Liver (tissue), 10 donors: ENCODE measurements at places on chromosomes 16 and 17.

DNA sequence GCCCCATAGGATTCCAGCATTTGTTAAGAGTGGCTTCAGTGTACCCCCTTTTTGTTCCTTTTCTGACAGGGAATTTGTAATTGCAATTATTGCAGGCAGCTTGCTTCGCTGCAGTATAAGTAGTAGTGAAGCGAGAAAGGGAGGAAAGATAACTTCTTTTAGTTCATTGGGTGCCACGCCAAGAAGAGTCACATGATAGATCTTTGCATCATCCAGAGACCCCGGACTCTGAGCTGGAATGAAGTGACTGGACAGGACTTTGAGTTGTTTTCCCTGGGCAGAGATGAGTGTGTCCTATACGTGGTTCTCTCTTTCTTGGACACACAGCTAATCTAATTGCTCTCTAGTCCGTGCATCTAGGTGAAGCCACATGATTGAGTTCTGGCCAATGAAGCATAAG is 44.8 kb upstream of the PMFBP1 start:
- no peak for DNase-seq

- DNase-seq, result no peak
Measured at GRCh38 chr16:10261077-10261476, 78.8 kb upstream of the GRIN2A start.

GRCh38 chr17:80220736-80221215 is 549 bp downstream of the SLC26A11 start:
- no peak for DNase-seq

GRCh38 chr17:58356231-58356630 is 4.2 kb upstream of the SUPT4H1 start:
- no peak for DNase-seq

GRCh38 chr16:23640615-23640930 is 537 bp downstream of the PALB2 start:
- DNase-seq, result peak; percentile 33

GRCh38 chr17:13127921-13128602 is 110.2 kb upstream of the ELAC2 start:
- DNase-seq, result no peak

DNA sequence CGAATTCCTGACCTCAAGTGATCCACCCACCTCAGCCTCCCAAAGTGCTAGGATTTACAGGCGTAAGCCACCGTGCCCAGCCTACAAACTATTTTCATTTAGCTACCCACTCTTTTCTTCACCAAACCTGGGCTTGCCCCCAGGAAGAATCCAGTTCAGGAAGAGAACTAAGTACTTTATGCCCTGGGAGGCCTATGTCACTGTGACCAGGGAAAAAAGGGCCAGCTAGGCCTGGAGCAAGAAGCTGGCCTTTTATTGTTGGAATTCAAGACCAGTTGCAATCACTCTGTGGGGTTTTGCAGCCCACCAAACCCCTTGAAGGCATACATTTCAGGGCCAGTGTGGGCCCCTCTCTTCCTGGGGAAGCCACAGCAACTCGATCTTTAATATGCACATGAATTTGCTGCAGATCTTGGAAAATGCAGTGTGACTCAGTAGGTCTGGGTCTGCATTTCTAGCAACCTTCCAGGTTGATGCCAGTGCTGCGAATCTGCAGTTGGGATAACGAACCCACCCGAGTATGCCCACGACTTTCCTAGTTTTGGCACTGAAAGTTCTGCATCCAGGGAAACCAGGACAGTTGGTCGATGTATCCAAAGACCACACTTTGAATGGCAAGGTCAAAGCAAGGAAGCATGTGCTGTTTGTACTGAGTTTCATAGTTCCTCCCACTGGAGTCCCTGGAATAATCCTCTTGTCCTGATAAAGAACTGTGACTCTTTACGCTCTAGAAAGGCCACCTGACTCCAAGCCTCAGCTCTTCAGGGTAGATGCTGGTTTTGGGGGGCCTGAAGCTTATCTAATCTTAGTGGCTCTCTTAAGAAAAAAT is 7.2 kb upstream of the MRPS23 start:
- no peak for DNase-seq

GRCh38 chr17:82090549-82091263 is 7.3 kb downstream of the FASN start:
- no peak for DNase-seq

DNA sequence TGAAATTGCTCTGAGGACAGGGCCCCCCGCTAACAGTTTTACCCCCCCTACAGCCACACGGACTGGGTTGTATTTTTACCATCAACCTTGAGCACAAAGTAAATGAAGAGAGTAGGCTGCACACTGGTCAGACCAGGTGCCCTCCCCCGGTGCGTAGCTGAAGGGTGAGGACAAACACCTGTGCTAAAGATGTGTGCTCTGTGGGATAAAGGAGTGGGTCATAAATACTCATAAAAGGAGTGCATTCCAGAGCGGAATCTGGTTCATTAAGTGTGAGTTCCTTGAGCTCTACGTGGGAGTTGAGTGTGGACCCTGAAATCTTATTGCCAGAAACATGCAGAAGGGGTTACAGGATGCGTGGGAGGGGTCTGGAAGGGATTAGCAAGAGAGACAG is 217.0 kb downstream of the CCDC182 start:
- no peak for DNase-seq

DNA sequence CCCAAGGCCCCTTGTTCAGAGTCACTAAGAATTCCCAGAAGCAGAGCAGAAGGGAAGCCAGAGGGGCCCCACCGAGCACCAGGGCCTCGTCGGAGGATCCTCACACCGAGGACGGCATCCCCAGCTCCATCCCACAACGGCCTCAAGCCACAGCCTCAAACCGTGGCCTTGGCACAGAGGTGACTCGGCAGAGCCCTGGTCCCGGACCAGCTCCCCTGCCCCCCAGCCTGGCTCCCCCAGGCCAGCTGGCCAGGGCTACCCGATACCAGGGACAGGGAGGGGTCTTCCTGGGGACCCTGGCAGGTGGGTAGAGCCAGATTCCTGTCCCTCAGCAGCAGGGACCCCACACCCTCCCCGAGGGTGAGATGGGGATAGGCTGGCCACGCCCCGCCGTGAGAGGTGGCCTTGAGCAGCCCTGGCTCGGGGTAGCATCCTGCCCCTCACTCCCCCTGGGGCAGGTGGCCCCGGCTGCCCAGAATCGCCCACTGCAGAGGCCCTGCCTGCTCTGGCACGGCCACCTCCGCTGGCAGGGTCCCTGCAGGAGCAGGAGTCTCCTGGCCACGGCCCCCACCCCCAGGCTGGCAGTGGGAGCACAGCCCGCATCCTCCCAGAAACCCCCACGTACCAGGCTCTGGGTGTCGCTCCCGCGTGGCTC is 5.6 kb upstream of the PVALEF start:
- DNase-seq, result no peak

DNA sequence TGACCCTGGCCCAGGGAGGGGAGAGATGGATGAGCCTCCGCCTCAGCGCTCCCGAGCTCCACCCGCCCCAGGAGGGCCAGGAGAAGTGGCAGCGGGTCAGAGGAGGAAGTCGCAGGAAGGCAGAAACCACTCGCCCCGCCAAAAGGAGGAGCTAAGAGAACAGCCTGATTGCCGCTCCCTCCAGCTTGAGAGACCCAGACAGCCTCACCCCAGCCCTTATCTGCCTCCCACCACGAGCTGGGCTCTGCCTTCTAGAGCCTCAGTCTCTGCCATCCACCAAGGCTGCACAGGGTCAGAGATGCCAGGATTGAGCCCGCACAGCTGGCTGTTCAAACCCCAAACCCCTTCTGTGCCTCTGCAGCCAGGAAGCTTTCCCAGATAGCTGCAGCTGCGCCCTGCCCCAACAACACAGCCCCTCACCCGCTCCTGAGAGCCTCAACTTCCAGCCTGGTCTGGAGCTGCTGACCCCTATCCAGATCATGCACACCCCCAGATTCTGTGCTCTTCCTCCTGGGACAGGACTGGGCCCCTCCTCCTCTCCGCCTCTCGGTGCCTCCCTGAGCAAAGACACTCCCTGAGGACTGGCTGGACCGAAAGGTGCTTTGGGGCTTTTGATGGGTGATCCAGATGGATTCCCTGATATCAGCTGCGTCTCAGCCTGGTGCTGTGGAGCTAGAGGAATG is 1.0 kb upstream of the ATP2A3 start:
- no peak for DNase-seq

DNA sequence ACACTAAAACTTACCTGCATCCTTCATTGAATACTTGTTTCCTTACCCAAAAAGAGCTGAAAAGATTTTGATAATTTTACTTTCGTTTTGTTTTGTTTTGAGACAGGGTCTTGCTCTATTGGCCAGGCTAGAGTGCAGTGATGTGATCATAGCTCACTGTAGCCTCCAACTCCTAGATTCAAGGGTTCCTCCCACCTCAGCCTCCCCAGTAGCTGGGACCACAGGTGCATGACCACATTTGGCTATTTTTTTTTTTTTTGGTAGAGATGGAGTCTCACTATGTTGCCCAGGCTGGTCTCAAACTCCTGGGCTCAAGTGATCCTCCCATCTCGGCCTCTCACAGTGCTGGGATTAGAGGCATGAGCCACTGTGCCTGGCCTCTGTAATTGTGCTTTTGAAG is 10.0 kb upstream of the TCAP start:
- no peak for DNase-seq

DNA sequence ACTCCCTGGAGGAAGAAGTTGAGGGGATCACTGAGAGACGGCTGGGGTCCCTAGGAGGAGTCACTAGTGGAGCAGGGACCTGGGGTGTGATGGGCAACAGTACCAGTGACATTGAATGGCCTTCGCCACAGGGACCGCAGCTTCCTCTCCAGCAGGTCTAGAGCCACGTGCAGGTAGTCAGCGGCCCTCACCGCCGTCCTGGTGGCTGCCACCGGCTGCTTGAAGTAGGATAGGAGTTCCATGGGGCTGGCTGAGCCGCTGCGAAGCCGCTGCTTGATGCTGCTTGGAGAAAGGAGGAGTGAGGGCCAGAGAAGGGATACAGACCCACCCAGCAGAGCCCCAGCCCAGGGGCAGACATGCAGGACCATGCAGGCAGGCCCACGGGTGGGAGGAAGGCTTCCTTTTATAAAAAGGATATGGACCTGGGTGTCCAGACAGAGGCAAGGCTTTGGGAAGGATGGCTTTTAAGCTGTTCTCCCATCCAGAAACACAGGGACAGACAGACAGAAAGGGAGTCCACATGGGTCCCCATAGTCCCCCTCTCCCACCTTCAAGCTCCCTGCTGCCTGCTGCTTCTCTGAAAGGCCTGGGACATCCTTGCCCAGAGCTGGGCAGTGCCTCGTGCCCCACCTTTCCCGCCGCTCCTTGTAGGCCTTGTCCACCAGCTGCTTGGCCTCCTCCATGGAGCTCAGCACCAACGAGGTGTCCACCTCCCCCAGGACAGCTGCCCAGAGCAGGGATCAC is 827 bp downstream of the MPO start:
- DNase-seq, result no peak

DNA sequence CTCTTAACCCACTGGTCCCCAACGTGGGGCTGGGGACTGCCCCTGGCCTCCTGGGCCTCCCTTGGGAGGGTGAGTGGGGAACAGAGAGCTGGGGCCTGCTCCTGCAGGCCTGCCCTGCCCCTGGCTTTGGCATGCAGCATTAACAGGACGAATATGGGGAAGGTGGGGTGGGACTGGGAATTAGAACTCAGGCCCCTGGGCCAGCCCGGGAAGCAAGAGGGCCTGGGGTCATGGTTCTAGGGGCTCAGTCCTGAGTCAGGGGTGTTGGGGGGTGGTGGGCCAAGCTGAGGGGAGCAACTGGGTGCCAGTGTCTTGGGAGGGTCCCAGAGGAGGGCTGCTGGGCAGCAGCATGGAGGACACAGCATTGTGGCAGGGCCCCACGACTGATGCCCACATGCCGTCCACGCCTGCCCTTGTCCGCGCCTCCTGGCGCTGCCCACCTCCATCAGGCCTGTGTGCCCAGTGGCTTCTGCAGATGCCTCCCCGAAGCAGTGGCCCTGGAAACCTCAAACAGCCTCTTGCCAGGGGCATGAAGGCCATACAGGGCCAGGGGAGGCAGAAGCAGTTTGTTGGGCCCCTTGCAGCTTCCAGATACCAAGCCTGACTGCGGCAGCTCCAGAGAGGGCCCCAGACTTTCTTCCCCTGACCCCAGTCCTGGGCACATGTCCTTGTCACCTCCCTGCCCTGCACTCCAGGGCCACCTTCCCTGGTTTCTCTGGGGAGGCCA is 4.8 kb downstream of the MAP2K3 start:
- no peak for DNase-seq

- DNase-seq, result no peak
Measured at GRCh38 chr16:78560997-78561396, 461.5 kb downstream of the WWOX start.

- DNase-seq, result peak; percentile 62
Measured at GRCh38 chr17:28901866-28902818, 737 bp downstream of the DHRS13 start.

GRCh38 chr17:48307814-48308411 is 122.1 kb downstream of the SKAP1 start:
- no peak for DNase-seq

DNA sequence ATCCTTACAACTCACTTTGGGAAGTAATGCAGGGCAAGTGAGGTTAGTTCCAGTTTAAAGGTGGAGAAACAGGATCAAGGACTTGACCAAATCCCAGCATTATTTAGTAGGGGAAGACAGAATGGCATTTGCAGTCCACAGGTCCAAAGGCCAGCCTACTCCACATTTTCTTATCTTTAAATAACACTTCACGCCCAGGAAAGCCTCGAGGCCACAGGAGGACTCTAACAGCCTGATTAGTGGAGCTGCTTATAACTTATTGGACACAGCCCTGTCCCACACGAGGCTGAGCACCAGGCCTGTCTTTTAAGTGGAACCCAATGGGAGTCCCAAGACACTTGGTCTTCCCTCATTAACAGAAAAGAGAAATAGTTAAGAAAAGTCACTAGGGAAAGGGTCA is 12.1 kb upstream of the HYDIN start:
- DNase-seq, result no peak

DNA sequence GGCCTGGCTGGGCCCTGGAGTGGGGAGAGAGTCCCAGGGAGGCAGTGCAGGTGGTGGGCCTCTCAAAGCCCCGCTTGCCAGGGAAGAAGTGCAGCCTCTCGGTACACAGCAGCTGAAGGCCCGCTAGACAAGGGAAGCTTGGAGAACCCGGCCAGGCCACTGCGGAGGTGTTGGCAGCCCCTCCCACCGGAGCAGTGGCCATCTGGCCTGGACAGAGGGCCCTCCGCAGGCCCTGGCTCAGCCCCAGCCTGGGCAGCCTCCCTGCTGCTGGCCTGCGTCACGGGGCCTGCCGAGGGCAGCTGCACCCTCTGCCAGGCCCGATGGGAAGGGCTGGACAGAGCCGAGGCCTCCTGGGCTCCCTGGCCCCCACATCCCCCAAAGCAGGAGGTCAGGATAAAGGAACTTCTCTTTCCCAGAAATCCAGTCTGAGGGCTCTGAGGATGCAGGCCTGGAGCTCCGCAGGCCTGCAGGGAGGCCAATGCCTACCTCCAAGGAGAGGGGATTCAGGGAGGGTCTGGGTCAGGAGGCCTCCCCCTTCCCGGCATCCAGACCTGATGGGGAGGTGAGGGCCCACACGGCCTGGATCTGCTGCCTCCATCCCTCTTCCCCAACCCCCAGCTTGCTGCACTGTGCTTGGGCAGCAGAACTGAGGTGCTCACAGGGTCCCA is 4.3 kb downstream of the SPPL2C start:
- no peak for DNase-seq
